ENCODE measurements at places on chromosomes 5 and 9.

DNA sequence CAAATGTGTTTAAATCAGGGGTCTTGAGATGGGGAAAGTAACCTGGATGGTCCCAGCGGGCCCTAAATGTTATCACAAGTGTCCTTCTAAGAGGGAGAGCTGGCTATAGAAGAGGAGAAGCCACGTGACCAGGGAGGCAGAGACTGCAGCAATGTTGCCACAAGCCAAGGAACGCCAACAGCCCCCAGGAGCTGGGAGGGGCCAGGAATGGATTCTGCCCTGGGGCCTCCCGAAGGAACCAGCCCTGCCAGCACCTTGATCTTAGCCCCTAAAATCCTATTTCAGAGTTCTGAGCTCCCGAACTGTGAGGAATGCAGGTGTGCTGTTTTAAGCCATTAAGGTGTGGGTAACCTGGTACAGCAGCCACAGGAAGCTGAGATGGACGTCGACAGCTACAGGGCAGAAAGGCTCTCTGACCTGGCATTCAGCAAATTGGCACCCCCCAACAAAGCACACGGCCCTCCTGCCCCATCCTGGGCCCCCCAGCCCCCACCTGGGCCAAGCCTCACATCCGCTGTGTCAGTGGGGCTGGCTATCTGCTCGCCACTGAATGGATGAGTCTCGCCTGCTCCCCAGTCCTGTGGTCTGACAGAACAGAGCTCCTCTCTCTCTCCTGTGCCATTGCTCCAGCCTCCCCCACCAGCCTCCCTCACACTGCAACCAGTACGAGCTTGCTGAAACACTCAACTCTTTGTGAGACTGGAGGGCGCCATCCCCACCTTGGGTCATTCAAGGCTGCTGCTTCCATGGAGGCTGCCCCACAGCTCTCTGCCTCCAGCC is 78.8 kb downstream of the ADAMTS2 start:
- no peak for DNase-seq

GRCh38 chr5:90803381-90803780 is 244.8 kb downstream of the ADGRV1 start:
- DNase-seq = no peak

GRCh38 chr9:81244631-81245030 is 444.7 kb downstream of the TLE1 start:
- no peak for DNase-seq

- DNase-seq = no peak
These were observed 6.1 kb upstream of the TNIP1 start for GRCh38 chr5:151086905-151087360.

- no peak for DNase-seq
These were observed 27.0 kb downstream of the GRIN3A start for GRCh38 chr9:101711330-101711941.

DNA sequence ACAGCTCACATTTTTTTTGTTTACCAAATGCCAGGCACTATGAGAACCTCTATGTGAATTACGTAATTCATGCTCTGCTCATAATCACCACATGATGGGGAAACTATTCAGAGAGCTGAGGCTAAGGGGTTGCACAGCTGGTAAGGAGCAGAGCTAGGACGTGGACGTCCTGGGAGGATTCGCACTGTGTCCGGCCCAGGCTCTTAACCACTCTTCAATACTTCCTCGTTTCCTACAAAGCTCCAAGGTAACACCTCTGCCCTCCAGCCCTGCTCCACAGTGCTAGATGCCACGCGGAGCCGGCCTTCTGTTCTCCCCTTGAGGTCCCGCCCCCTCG is 8.7 kb downstream of the PHF19 start:
- no peak for DNase-seq

DNA sequence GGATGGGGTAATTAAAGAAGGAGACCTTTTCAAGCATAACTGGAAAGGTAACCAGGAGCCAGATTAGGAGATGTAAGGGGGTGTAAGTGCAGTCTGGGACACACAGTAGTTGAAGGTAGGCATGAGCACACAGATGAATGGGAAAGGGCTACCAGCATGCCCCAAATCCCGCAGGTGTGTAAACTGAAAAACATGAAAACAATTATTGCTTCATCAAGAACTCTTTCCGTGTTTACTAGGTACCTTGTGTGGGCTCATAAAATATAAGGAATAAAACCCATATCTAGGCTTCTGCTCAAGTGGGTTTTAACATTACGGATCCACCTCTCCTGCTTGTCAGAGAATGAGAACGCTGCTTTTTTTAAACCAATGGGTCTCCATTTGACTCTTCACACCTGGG is 1.1 kb downstream of the MAPKAP1 start:
- DNase-seq = no peak

Measured in heart right ventricle (tissue), 16 donors.